T-helper 17 cell (primary cell): ENCODE measurements at places on chromosomes 1 and 21.
A peak's percentile ranks its signal among the peaks of the same experiment; 100 is the strongest.

GRCh38 chr1:199291022-199291740, 652.3 kb downstream of the PTPRC start:
- no peak for DNase-seq

- no peak for DNase-seq
Observed at GRCh38 chr21:31727181-31727580, 4.7 kb downstream of the SCAF4 start.

- DNase-seq = no peak
Observed at GRCh38 chr1:174676856-174677255, 229.1 kb downstream of the GPR52 start.

GRCh38 chr1:43227143-43227764, 42.5 kb upstream of the TMEM125 start:
- peak; percentile 64 for DNase-seq

GRCh38 chr1:192378276-192378675, 61.5 kb downstream of the RGS21 start:
- DNase-seq = no peak

- no peak for DNase-seq
Observed at GRCh38 chr21:45713613-45714012, 70.1 kb downstream of the PCBP3 start.

DNA sequence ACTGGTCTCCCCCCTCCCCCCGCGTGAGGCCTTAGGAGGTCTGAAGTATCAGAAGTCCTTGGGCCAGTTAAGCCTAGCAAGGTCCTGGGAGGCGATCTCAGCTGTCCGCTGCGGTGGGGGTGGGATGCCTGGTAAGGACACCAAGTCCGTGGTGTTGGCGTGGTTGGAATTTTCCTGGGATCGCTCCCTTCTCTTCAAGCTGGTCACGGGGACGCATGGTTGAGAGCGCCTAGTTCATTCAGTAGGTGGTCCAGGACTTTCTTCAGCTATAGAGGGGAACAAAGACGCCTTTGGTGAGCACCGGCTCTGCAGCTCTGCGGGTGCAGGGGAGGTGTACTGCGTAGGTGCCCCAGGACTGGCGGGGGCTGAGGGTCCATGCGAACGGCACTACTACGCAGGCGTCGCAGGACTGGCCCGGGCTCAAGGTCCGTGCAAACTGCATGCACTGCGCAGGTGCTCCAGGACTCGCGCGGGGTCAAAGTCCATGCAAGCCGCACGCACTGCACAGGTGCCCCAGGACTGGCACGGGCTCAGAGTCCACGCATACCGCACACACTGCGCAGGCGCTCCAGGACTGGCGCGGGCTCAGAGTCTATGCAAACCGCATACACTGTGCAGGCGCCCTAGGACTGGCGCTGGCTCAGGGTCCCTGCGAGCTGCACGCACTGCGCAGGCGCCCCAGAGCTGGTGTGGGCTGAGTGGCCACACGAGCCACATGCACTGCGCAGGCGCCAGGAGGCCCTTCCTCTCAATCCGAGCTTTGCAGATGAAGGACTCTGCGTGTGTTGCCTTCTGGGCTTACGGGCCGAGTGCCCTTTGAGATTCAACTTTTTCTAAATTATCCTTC, 36.6 kb upstream of the HMGN1 start:
- peak; percentile 31 for DNase-seq

- DNase-seq = no peak
Observed at GRCh38 chr1:41396084-41396483, 34.9 kb downstream of the FOXO6 start.

DNA sequence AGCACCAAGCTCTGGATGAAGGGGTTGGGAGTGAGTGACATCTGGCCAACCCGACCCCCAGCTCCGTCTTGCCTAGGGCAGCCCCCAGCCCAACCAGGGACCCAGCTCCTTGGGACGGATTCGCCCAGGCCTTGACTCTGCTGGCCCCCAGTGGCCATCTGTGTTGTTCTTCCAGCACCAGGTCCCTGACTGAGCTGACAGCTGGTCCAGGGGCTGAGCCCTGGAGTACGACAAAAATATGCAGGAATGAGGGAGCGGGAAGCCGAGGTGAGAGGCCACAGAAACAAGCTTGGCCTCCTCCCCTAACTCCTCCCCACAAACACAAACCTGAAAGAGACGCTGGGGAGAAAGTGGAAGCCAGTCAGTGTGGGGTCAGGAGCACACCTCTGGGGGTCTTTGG, 55.0 kb upstream of the PAX7 start:
- DNase-seq = no peak

- DNase-seq = peak; percentile 35
Observed at GRCh38 chr1:26225033-26225831, 8.8 kb upstream of the CEP85 start.

DNA sequence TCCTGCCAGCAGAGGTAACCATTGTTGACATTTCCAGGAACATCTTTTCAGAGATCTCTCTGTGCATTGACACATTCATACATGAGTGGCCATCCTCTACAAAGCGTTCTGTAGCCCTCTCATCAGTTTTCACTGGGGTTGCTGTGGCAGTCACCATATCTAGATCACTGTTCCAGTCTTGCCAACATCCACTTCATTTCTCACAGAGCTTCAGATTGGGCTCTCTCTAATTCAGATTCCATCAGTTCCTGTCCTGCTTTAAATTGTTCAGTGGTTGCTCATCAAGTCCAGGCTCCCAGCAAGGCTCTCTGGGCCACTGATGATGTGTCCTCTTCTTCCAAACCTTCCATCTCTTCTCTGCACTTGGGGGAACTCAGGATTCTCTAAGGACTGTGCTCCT, 173.7 kb downstream of the KCNJ6 start:
- no peak for DNase-seq

GRCh38 chr1:182257369-182258063, 134.1 kb downstream of the GLUL start:
- no peak for DNase-seq

DNA sequence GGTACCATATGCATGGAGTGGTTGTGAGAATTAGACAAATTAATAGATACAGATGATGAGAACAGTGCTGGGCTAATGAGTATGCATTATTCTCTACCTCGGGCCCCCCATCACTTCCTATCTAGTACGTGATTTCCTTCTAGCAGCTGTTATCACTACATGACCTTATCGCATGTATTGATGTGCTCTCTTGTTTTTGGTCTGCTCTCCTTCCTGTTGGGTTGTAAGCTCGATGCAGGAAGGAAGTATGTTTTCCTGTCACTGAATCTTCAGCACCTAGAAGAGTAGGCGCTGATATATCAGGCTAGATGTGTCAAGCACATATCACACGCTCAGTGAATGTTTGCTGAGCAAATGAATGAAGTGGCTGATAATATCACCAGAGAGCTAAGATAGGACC, 43.9 kb upstream of the IFNAR2 start:
- no peak for DNase-seq

DNA sequence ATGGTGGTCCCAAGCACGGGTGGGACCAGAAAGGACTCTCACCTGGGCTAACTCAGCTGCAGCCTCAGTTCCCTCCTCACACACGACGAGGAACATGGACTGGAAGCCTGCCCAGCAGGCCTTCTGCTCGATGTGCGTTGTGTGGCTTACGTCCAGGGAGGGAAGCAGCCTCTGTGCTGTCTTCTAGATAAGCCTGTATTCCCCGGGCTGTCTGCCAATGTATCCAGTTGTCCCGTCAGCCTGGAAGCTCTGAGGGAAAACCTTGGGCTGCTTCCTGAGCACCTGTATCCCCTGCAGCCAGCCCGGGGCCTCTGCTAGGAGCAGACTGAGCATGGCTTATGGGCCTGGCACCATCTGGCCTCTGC, 10.5 kb downstream of the PCSK9 start:
- no peak for DNase-seq

GRCh38 chr1:89198491-89199072, at the start of gene GBP4:
TSS of gene GBP4 (minus strand) at chr1:89198942. CDS start at chr1:89198834, 108 bp downstream.
- DNase-seq = peak; percentile 22

DNA sequence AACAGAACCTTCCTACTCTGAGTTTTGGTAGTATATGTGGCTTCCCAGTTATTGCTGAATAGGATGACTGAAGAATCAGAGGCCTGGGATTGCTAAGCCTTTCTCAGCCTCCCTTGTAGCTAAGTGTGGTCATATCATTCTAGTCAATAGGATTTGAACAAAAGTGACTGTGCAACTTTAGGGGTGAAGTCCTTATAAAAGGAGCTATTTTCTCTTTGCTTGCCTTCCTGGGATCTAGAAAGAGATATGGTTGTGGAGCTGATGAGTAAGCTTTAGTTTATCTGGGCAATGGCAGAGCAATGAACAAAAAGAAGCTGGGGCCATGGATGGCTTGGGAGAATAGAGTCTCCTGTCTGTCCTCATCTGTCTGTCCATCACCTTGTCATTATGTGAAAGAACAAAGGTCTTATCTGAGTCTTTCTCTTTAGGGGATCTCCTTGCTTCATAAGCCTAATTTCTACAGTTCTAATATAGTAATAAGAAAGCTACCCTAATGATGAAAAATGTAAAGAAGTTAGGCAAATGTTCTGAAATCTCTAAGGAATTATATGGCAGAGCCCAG, 91.5 kb downstream of the TENT5C start:
- DNase-seq = no peak

GRCh38 chr1:50703240-50703639, 256.8 kb downstream of the FAF1 start:
- DNase-seq = no peak

GRCh38 chr1:17944646-17945045, 163.0 kb upstream of the IGSF21 start:
- no peak for DNase-seq

DNA sequence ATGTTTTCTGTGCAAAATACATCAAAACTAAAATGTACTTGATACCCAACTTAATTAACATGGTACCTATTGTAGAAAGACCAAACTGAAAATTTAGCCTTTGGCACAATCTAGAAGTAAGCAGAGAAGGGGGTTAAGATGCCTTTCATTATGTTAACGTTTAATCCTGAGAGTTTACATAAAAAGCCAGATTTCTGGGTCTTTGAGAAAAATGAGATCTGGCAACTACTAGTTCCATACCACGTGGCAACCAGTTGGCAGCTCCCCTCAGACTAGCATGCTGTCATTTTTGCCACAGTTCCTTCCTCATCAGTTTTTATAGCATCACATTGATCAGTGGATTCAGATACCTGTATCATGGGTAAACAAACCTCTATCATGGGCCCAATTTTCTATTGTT, 1.5 kb downstream of the RO60 start:
- DNase-seq = no peak
